ENCODE measurements at places on chromosomes 3 and 15.

GRCh38 chr3:146166415-146166821, 5.4 kb upstream of the PLOD2 start:
- no peak for DNase-seq

GRCh38 chr3:21229426-21230135, 521.4 kb downstream of the ZNF385D start:
- DNase-seq = no peak

DNA sequence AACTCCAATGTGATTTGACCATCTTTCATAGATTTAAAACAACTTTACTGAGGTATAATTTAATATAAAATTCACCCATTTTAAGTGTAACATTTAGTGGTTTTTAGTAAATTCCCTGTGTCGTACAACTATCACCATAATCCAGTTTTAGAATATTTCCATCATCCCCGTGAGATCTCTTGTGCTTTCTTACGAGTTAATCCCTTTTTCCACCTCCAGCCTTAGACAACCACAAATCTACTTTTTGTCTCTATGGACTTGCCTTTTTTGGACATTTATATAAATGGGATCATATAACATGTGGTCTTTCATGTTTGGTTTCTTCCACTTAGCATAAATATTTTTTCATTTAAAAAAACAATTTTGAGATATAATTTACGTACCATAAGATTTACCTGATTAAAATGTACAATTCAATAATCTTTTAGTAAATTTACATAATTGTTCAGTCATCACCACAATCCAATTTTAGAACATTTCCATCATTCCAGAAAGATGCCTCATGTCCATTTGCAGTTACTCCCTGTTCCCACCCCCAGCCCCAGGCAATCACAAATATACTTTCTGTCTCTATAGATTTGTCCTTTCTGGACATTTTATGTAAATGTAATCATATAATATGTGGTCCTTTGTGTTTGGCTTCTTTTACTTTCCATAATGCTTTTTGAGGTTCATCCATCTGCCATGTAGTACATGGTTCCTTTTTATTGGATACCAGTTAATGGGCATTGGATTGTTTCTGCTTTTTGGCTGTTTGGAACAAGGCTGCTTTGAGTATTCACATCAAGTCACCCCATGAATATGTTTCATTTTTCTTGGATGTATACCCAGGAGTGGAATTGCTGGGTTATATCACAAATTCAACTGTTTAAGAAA, 3.1 kb downstream of the OXSR1 start:
- no peak for DNase-seq

GRCh38 chr3:67489816-67490215, 164.6 kb downstream of the SUCLG2 start:
- no peak for DNase-seq

DNA sequence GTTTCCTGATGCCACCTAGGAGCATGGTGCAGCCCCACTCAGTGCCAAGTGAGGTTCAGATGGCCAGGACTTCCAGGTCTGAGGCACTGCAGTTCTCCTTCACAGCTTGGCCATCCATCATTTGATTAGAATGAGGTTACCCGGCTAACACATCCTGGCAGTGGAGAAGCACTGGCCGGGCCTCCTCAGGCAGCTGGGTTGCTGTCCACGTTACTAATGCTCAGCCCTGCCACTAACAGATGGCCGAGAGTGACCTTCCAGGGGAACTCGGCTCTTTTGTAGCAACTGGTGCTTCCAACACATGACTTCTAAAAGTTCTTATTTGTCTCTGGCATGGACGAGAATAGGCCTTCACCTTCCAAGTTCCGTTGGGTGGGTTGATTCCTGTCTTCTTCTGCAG, 204.6 kb upstream of the CFAP20DC start:
- no peak for DNase-seq
